Endothelial cell of coronary artery (primary cell): ENCODE measurements at places on chromosomes 13 and 19. TPM values are rescaled to one million over a fixed set of nuclear protein-coding genes. Genes with fewer than 3 reads are reported as not detected.

Gene AP1M2
- total RNA-seq, result 0.09 TPM in 1 of 2 replicates, not detected in the other

Gene PSG3
- total RNA-seq, result not detected in 2 replicates

Gene SERPINE3
- total RNA-seq, result not detected in 2 replicates

Gene SLC15A1
- under 0.01 TPM in 1 of 2 replicates, not detected in the other for total RNA-seq

Gene ZNF471
- 0.81 and 2.0 TPM in 2 replicates for total RNA-seq

Gene PSMD8
- total RNA-seq, result 226 and 259 TPM in 2 replicates

Gene ATP7B
- 5.6 and 10.1 TPM in 2 replicates for total RNA-seq

Gene KLK3
- not detected in 2 replicates for total RNA-seq

Gene PLPPR3
- total RNA-seq, result 0.19 and 0.36 TPM in 2 replicates

Gene GGN
- under 0.01 and 0.18 TPM in 2 replicates for total RNA-seq

Gene LMO7
- total RNA-seq, result 14.2 and 71.0 TPM in 2 replicates

Gene WTIP
- total RNA-seq, result 37.2 and 43.2 TPM in 2 replicates

Gene SIGLEC12
- not detected in 2 replicates for total RNA-seq

Gene UHRF1
- 30.8 and 57.3 TPM in 2 replicates for total RNA-seq
